ENCODE measurements at places on chromosomes 7 and 10. TPM values are rescaled to one million over a fixed set of nuclear protein-coding genes. Genes with fewer than 3 reads are reported as not detected.

GALNT11 gene
- 24.8 TPM for total RNA-seq

ECHS1 gene
- 206 TPM for total RNA-seq

IFIT3 gene
- 10.8 TPM for total RNA-seq

LIPK gene
- not detected for total RNA-seq

BTBD16 gene
- not detected for total RNA-seq

NKX2-3 gene
- not detected for total RNA-seq

TAS2R39 gene
- not detected for total RNA-seq

SPDYE6 gene
- not detected for total RNA-seq

GDF2 gene
- total RNA-seq = not detected

CRYGN gene
- total RNA-seq = not detected

ADCY1 gene
- 8.6 TPM for total RNA-seq

HOXA7 gene
- total RNA-seq = not detected

AGMO gene
- total RNA-seq = 0.21 TPM

THNSL1 gene
- 6.8 TPM for total RNA-seq

SFMBT2 gene
- total RNA-seq = 9.1 TPM

C10orf105 gene
- total RNA-seq = not detected

OR2A42 gene
- total RNA-seq = not detected

BEND7 gene
- 15.6 TPM for total RNA-seq

GIMAP7 gene
- 9.6 TPM for total RNA-seq

CPVL gene
- 53.1 TPM for total RNA-seq

TAS2R41 gene
- total RNA-seq = not detected

ANKRD7 gene
- total RNA-seq = not detected

NUDT13 gene
- total RNA-seq = 4.3 TPM
